ENCODE measurements at places on chromosomes 1 and 21.

- no peak for DNase-seq
Measured at GRCh38 chr21:38273745-38274542, 17.2 kb downstream of the KCNJ15 start.

DNA sequence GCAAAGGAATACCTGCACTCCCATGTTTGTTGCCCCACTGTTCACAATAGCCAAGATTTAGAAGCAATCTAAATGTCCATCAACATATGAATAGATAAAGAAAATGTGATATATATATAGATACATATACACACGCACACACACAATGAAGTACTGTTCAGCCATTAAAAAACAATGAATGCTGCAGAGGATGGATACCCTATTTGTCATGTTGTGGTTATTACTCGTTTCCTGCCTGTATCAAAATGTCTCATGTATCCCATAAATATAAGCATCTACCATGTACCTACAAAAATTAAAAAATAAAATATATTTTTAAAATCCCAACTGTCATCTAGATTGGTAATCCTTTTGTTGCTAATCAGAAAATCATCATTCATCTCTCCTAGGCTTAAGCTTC, 634.8 kb upstream of the ADGRL2 start:
- no peak for DNase-seq

- no peak for DNase-seq
Measured at GRCh38 chr1:220164116-220164515, 70.2 kb downstream of the IARS2 start.

GRCh38 chr1:233614743-233615521, 1.0 kb downstream of the KCNK1 start:
- DNase-seq: no peak

DNA sequence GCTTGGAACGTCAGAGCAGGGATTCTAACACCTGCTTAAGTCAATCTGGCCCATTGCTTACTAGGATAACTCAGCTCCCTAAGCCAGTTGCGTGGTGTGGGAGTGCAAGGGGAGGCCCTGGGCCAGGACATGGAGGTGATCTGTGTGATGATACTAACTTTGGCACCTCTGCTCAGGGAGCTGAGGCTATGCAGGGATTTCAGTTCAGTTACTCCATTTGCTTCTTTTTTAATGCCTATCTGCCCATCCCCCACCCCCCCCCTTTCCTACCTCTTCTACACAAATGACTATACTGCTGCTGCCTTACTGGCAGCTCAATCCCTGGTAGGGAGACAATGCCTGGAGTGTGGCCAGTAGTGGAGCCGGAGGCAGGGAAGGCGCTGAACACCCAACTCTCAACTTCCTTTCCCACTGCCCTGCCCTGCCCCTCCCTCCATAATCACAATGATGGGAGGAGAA, 19.5 kb downstream of the INKA2 start:
- no peak for DNase-seq

DNA sequence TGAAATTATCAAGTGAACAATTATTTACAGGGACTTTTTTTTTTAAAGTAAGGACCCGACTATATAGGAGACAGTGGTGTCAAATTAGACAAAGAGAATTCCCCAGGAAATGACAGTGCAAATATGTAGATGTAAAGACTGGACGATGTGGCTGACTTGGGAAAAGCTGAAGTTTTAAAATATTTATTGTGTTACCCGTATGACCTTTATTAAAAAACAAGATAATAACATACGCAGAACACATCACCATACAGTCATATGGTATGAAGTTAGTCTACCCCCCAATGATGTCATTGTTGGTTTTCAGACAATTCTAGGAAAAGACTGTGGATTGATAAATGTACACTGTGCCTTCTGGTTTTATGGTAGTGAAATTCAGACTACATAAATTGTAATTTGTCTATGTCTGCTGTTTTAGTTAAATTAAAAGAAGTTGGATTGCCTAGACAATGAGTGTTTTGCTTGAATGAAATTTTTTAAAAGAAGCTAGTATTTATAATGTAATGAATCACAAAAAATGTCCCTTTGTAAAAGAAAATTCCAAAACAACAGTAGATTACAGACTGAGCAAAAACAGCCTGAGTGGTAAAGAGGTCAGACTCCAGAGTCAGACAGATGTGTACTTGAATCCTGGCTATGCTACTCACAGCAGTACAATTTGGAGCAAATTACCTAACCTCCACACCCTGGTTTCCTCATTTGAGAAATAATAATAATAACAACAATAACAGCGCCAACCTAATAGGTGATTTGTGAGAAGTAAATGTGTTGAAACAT, 15.5 kb upstream of the PDC start:
- DNase-seq: no peak

DNA sequence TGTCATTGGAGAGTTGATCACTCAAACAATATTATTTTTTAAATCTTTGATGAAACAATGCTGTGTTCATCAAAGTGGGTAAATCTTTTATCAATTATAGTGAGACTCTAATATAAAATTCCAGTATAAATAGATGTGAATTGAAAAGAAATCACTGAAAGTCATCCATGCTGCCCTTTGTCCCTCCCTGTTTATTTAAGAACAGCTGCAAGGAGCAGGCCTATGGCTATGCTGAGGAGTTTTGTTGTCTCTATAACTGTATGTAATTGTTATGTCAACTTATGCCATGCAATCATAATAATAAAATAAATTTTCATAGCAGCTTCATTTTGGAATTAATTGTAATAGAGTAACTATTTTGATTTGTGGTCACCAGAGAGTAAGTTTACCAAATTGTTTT, 1272.4 kb upstream of the ADGRL4 start:
- no peak for DNase-seq

GRCh38 chr1:211648336-211648735, 27.1 kb downstream of the NEK2 start:
- DNase-seq: no peak

- no peak for DNase-seq
Measured at GRCh38 chr1:65027666-65028358, 61.5 kb upstream of the JAK1 start.

- peak; percentile 28 for DNase-seq
Measured at GRCh38 chr1:30757352-30758120, at the start of gene LAPTM5. Gene LAPTM5, minus strand, starts transcription at chr1:30757774. Its CDS starts 29 bp downstream, at chr1:30757745.

DNA sequence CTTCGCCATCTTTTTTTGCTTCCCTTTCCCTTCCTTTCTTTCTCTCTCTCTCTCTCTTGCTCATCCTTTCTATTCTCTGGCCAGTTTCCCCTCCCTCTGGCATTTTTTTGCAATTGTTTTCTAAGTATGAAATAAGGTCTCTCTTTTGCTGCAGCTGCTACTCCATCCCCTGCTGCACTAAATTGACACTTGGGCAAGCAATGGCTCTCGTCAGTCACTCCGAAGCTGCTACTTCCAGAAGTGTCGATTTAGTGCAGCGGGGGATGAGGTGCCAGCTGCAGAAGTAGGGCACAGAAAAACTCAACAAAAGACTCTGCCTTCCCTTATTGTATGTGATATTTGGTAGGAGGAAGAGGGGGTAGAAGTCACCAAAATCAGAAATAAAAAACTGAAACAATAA, 642.3 kb downstream of the RWDD3 start:
- DNase-seq: no peak

- no peak for DNase-seq
Measured at GRCh38 chr21:43012596-43012995, 38.2 kb downstream of the PKNOX1 start.

DNA sequence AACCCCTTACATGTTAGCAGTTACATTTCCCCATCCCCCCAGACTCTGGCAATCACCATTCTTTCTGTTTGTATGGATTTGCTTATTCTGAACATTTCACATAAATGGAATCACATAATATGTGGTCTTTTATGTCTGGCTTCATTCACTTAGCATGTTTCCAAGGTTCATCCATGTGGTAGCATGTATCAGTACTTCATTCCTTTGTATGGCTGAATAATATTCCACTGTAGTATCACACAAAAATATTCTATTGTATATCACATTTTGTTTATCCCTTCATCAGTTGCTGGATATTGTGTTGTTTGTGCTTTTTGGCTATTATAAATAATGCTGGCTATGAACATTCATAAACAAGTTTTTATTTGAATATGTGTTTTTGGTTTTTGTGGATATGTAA, 22.2 kb downstream of the EPB41 start:
- DNase-seq: no peak

GRCh38 chr1:20731057-20731991, 1.2 kb downstream of the SH2D5 start:
- no peak for DNase-seq

GRCh38 chr1:65703853-65704252, 88.8 kb upstream of the PDE4B start:
- DNase-seq: no peak

- DNase-seq: no peak
Measured at GRCh38 chr1:71252900-71253299, 172.1 kb upstream of the ZRANB2 start.

DNA sequence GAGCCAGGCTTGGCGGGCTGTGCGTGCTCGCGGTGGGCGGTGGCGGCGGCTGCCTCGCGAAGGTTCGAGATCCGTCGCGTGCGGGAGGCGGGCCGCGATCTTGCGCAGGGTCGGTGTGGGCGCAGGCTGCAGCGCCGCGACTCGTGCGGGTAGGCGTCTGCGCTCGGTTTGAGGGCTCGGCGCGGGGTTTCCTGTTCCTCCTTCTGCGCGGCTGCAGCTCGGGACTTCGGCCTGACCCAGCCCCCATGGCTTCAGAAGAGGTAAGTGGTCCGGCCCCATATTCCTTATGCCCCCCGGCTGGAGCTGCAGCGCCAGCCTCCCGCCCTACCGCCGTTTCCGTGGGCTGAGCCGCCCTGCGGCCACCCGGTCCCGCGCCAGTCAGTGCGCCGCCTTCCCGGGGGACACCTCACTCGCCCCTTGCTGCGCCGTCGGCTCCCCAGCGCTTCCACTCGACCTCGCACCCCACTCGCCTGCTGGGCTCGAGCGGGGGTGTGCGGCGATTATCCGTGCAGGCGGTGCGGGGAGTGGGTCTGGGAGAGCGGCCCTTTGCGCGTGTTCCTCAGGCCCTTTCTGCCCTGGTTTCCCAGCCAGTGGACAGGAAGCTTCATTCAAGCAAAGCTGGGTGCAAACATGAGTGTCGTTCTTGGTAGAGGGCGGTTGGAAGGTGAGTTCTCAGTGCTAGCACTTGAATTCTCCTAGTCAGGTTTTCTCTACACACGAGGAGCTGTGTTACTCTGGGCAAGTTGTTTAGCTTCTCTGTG, at the start of gene CACYBP:
Gene CACYBP, plus strand, starts transcription at position 12 of the 761 bp plus-strand sequence. Its CDS starts 234 bp downstream, at position 246.
- peak; percentile 8 for DNase-seq

DNA sequence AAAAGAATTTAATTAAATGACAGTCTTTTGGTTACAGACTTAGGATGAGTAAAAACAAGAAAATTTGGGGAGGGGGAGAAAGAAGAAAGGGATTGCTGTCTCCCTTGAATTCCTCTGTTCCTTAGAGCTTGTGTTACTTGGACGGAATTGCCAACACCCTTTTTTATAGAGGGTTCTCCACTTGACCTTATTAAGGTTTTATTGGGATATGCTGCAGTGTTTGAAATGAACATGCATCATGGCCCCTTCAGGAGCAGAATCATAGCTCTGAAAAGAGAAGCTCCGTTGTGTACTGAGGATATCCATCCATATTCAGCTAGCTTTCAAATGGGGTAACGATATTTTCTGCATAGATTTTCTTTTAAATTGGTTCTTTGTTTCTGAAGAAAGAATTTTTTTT, 48.2 kb upstream of the DNASE2B start:
- DNase-seq: no peak

DNA sequence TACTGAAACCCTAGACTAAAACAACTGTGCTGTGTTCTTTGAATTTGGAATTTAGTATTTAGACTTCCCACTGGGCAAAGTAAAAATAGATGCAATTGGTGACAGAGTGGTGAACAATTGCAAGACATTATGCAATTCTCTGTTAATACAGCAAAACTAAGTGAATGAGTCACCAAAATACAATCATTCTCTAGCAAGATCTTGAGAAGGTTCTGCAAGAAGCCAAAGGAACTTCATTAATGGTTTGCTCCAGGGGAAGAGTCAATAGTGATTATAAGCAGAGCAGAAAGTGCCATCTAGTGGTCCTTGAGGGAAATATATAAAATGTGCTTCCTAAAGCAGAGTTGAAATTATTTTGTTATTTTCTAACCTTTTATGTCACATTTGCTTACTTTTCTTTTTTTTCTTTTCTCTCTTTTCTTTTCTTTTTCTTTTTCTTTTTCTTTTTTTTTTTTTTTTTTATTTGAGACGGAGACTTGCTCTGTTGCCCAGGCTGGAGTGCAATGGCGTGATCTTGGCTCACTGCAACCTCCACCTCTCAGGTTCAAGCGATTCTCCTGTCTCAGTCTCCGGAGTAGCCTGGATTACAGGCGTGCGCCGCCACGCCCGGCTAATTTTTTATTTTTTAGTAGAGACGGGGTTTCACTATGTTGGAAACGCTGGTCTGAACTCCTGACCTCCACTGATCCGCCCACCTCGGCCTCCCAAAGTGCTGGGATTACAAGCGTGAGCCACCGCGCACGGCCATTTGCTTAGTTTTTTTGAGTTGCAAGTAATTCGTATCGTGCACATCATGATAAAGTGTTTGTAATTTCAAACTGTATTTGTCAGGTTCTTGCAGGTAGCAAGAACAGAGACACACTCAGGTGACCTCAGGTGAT, 99.2 kb downstream of the CTH start:
- DNase-seq: no peak

DNA sequence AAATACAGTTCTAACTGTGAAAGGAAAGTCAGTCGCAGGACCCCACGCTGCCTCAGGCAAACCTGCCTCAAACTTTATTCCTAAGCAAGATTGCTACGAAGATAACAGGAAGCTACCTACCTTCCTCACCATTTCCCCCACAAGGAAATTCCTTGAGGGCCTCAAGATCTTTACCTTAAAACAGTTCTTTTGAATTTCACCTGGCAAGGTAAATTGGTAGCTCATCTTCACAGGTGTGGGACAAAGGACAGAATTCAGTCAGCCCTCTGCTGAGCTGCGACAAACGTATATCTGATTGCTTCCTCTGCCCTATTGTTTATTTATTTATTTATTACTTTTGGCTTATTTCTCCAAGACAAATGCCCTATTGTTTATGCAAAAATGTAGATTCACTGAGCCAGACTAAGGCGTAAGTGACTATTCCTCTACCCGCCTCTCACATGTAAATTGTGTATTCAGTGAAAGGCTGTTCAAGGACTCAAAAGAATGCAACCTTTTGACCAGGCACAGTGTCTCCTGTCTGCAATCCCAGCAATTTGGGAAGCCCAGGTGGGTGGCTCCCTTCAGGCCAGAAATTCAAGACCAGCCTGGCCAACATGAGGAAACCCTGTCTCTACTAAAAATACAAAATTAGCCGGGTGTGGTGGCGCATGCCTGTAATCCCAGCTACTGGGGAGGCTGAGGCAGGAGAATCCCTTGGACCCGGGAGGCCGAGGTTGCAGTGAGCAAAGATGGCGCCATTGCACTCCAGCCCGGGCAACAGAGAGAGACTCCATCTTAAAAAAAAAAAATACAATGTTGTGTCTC, 17.3 kb upstream of the PKNOX1 start:
- DNase-seq: no peak

GRCh38 chr21:20800106-20800505, 198.1 kb upstream of the NCAM2 start:
- DNase-seq: no peak

GRCh38 chr1:110043016-110043415, 8.6 kb downstream of the STRIP1 start:
- no peak for DNase-seq

- no peak for DNase-seq
Measured at GRCh38 chr21:42238185-42238934, 19.4 kb downstream of the ABCG1 start.

- DNase-seq: no peak
Measured at GRCh38 chr1:89527750-89528381, 3.2 kb downstream of the LRRC8B start.

Data from activated T-helper 1 cell treated with anti-CD3 and anti-CD28 coated beads, Interleukin-2, amount 50 U/mL, for 16 hours (primary cell).